Peyer's patch (tissue), 4 donors: ENCODE measurements at places on chromosomes 12 and 14. TPM values are rescaled to one million over a fixed set of nuclear protein-coding genes. Genes with fewer than 3 reads are reported as not detected.

The CLEC7A gene
- total RNA-seq: 1.7 TPM

The NXPH4 gene
- not detected for total RNA-seq

GRCh38 chr12:14611640-14612203 is 44.0 kb upstream of the PLBD1 start:
- no peak for DNase-seq

GRCh38 chr12:14327711-14328110 is 37.8 kb upstream of the ATF7IP start:
- DNase-seq: no peak

DNA sequence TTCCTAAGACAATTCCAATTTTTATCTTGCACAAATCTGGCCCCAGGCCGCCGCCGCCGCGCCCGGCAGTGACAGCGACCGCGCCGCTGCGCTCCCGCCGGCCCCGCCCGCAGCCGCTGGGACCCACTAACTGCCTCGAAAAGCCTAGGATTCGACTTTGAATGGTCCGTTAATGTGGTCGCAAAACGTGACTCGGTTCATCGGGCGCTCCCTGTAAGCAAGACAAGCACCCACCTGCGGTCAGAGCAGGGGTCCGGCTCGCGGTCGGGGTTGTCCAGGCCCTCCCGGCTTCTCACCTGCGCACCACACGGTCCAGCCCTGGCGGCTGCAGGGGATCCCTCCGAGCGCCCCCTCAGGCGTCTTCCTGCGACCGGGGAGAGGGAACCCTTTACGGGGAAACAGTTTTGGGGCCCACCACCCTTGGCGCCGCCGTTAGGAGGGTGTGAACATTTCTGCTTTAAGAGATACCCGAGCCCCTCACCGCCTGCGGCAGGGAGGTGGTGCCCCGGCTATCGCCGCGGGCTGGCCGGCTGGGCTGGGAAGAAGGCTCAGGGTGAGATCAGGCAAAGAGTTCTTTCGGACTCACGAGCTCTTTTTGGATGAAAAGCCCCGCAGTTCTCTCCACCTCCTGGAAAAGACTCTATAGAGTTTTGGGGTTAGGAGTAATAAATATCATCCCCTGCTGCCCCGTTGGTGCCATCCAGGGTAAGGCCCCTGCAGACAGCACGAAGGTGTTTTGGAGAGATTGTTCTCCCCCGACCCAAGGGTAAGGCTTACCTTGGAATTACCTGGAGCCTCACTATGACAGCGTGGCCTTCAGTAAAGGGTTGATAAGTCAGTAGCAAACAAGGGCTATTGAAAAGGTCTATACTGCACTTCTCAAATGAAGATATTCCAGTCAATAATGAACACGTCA is 13.6 kb upstream of the FOXJ2 start:
- no peak for DNase-seq

GRCh38 chr12:94753036-94753679 is 102.8 kb upstream of the TMCC3 start:
- DNase-seq: no peak

DNA sequence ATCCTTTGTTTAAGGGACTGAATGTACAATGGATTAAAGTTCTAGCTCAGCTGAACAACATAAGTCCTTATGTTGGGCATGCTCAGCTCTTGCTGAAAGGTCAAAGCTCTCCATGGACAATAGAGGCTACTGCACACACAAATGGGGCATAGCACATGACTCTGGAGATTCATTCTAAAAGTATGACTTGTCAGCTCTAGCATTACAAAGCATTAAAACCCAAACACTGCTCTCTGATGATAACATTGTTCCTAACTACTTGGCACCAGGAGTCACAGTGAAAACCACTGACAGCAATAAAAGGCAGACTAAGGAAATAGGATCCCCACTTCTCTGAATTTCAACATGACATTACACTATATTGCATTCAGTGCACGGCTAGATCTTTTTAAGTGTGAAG is 21.9 kb upstream of the FSCB start:
- DNase-seq: no peak
